Stimulated activated CD8-positive, alpha-beta memory T cell treated with anti-CD3 and anti-CD28 coated beads, Interleukin-4, amount 100 ng/mL, for 48 hours (primary cell): ENCODE measurements at places on chromosomes 6 and 20.

GRCh38 chr20:34528921-34529297, 12.7 kb downstream of the DYNLRB1 start:
- no peak for DNase-seq

- peak; percentile 43 for DNase-seq
Measured at GRCh38 chr6:14660806-14661579, 543.4 kb downstream of the CD83 start.

- no peak for DNase-seq
Measured at GRCh38 chr20:1486566-1486965, 4.7 kb downstream of the SIRPB2 start.

DNA sequence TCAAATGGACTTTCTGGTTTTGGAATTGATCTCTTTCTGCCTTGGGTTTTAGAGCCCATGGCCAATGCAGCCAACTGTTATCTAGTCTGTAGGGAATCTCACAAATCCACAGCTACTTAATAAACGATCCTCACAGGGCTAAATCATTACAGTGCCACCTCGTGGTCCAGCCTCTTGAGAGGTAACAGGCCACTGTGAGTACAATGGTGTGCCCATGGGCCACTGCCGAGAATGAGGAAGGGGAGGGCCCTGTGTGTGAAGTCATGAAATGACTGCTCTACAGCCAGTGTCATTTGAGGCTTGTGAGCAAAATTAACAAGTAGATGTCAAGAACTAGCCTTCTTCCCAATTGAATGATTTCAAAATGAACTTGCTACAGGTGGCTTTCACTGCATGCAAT, 54.3 kb upstream of the GMPR start:
- DNase-seq = no peak

DNA sequence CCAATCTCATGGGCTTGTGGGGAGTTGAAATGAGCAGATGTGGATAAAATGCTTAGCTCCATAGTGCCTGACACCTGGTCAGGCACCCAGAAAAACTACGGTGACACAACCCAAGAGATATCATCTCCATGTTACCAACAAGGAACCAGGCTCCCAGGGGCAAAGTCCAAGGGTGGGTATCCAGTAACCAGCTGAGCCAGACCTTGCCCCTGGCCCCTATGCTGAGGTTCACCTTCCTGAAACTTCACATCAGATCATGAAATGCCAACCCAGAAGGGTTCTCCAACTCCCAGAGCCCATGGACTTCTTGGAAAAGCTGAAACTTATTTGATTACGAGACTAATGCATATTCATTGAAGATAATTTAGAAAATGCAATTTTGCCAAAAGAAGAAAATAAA, 141.8 kb upstream of the KCNG1 start:
- DNase-seq = no peak

DNA sequence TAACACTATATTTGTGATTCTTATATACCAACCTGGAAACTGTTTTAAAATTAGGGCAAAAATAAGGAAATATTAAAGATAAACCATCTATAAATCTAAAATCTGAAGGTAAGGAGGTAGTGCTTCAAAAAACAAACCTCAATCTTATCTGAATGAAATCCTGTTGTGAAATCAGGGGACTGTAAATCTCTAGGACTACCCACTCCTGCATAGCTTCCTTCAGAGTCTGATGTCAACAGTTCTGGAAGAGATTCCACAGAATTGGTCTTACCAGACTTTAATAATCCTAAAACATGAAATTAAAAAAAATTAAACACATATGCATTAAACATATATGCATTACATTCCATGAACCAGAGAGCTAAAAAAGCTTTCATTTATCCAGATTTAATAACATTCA, 51.4 kb downstream of the IBTK start:
- DNase-seq = no peak
